Activated T-helper 9 cell treated with anti-CD3 and anti-CD28 coated beads, Interleukin-2, amount 50 U/mL, for 16 hours (primary cell): ENCODE measurements at places on chromosomes 16 and 17.
A peak's percentile ranks its signal among the peaks of the same experiment; 100 is the strongest.

DNA sequence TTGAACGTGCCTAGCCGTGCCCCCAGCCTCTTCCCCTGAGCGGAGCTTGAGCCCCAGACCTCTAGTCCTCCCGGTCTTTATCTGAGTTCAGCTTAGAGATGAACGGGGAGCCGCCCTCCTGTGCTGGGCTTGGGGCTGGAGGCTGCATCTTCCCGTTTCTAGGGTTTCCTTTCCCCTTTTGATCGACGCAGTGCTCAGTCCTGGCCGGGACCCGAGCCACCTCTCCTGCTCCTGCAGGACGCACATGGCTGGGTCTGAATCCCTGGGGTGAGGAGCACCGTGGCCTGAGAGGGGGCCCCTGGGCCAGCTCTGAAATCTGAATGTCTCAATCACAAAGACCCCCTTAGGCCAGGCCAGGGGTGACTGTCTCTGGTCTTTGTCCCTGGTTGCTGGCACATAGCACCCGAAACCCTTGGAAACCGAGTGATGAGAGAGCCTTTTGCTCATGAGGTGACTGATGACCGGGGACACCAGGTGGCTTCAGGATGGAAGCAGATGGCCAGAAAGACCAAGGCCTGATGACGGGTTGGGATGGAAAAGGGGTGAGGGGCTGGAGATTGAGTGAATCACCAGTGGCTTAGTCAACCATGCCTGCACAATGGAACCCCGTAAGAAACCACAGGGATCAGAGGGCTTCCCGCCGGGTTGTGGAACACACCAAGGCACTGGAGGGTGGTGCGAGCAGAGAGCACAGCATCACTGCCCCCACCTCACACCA is 724 bp downstream of the GAA start:
- no peak for DNase-seq

DNA sequence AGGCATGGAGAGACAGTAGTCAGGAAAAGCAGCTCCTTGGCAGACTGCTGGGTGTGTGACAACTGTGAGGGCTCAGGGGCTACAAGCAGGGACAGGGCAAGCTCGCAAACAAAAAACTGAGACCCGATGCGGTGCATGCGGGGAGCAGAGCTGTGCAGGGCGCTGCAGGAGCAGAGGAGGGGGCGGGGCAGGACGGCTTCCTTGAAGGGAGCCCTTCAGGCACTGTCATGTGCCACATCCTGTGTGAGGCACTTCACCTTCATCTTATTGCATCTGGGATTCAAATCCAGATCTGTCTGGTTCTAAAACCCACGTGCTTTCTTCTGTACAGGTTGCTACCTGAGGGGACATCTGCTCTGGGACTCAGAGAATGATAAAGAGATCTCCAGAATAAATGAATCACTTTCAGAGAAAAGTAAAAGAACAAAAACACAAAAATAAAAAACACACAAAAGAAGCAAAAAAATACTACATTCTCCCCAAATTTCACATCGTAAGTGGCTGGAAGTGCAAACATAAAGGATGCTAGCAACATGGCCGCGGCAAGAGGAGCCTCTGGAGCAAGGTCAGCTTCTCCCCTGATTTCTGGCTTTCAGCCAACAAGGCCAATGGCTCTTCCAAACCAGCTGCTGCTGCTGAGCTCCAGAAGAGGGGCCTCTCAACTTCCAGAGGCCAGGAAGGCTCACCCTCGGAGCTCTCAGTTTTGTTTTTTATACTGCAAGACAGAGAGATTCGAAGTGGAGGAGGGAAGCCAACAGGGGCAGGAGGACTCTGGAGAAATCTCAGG is 14.2 kb downstream of the LYRM9 start:
- DNase-seq: no peak

GRCh38 chr16:8712589-8713361 is 38.4 kb downstream of the ABAT start:
- DNase-seq: no peak

GRCh38 chr16:89216315-89217137 is 977 bp upstream of the ZNF778 start:
- peak; percentile 71 for DNase-seq

DNA sequence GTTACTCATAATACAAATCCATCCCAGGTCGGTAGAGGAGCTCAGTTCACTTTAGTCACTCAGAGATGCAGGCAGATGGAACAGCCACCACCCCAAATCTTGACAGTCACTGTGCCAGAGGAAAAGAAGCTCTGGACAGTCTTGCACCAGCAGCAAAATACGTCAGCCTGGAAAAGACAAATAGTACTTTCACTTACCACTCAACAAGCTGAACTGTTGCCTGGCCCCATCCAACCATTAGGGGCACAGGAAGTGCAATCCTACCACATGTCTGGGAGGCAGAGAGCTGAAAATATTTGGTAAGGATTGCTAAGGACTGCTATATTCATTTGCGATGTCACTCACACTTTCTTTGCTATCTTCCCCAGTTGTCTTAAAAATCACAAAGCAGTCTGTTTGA is 239.1 kb upstream of the TOX3 start:
- DNase-seq: no peak

- DNase-seq: peak; percentile 11
These were observed 36.8 kb downstream of the HS3ST3B1 start for GRCh38 chr17:14337596-14338079.

GRCh38 chr17:61335105-61335844 is 64.4 kb upstream of the TBX2 start:
- DNase-seq: no peak

- no peak for DNase-seq
These were observed 63.2 kb downstream of the IQCK start for GRCh38 chr16:19781226-19781625.

DNA sequence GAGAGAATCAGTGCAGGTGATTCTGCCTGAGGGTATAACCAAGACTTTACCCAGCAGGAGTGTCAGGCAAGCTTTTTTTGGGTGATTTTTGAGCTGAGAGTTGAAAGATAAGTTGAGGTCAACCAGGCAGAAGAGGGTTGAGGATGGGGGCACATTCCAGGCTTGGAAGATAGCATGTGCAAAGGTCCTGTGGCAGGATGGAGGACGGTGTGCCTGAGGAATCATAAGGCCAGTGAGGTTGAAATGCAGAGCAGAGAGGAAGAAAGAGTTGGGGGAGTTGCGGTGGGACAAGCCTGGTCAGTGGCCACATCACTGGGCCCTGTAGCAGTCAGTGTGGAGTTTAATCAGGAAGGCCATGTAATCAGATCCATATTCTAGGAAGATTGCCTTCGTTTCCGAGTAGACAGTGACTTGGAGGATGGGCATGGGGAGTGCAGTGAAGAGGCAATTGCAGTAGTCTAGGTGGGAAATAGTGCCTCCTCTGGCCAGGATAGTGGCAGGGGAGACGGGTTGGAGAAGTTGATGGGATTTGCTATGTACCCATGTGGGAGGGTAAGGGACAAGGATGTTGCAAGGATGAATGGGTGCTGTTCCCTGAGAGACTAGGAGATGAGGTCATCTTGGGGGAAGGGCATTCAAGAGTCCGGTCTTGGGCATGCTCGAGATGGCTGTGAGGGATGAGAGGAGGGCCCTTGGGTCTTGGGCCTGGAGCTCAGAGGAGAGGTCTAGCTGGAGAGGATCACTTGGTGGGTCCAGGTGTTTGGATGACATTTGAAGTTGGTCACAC is 3.9 kb downstream of the PLEKHG4 start:
- DNase-seq: no peak
